ENCODE measurements at places on chromosomes 3 and 15. TPM values are rescaled to one million over a fixed set of nuclear protein-coding genes. Genes with fewer than 3 reads are reported as not detected.

DNA sequence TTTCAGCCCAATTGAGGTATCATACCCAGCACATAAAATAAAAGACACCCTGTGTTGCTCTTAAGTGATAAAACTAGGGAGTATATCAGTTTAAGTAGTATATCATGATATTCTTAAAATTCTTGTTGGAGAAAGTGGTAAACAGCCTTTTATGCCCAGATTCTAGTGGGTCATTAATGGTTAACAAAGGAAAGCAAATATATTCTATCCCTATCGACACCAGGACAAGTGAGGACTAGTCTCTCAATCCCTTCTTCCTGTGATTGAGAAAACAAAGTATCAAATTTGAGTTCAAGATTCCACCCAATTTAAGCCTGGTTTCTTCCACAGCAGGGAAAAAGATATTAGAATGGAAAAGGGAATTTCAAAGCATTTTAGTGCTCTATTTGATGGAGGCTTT lies 142.4 kb upstream of the IL12A start:
- peaks cover 48% of the 10 kb centered on the region for H3K27me3 ChIP-seq
- H3K4me1 ChIP-seq = peaks cover 6% of the 10 kb centered on the region
- H3K4me3 ChIP-seq = no peak overlapping the region
- H3K27ac ChIP-seq = no peak overlapping the region

CYP1A2 gene
- not detected for total RNA-seq

- no peaks in the 10 kb centered on the region for H3K36me3 ChIP-seq
- H3K4me1 ChIP-seq = no peaks in the 10 kb centered on the region
- H3K27me3 ChIP-seq = no peaks in the 10 kb centered on the region
- no peak overlapping the region for H3K4me3 ChIP-seq
- no peak for DNase-seq
Measured at GRCh38 chr15:62927196-62927595, 115.4 kb upstream of the TPM1 start.

- no peak overlapping the region for H3K4me3 ChIP-seq
- no peaks in the 10 kb centered on the region for H3K27me3 ChIP-seq
- H3K36me3 ChIP-seq = no peaks in the 10 kb centered on the region
Measured at GRCh38 chr3:22928216-22929110, 274.7 kb upstream of the UBE2E2 start.

- peaks cover 13% of the 10 kb centered on the region for H3K36me3 ChIP-seq
- H3K27ac ChIP-seq = no peak overlapping the region
- no peak overlapping the region for H3K4me3 ChIP-seq
- no peaks in the 10 kb centered on the region for H3K27me3 ChIP-seq
Measured at GRCh38 chr3:130979117-130979516, 47.5 kb downstream of the ASTE1 start.

- H3K27me3 ChIP-seq = no peaks in the 10 kb centered on the region
- no peak overlapping the region for H3K27ac ChIP-seq
- peaks cover 19% of the 10 kb centered on the region for H3K4me1 ChIP-seq
- H3K36me3 ChIP-seq = no peaks in the 10 kb centered on the region
Measured at GRCh38 chr3:71299160-71299559, 284.4 kb downstream of the FOXP1 start.

DNA sequence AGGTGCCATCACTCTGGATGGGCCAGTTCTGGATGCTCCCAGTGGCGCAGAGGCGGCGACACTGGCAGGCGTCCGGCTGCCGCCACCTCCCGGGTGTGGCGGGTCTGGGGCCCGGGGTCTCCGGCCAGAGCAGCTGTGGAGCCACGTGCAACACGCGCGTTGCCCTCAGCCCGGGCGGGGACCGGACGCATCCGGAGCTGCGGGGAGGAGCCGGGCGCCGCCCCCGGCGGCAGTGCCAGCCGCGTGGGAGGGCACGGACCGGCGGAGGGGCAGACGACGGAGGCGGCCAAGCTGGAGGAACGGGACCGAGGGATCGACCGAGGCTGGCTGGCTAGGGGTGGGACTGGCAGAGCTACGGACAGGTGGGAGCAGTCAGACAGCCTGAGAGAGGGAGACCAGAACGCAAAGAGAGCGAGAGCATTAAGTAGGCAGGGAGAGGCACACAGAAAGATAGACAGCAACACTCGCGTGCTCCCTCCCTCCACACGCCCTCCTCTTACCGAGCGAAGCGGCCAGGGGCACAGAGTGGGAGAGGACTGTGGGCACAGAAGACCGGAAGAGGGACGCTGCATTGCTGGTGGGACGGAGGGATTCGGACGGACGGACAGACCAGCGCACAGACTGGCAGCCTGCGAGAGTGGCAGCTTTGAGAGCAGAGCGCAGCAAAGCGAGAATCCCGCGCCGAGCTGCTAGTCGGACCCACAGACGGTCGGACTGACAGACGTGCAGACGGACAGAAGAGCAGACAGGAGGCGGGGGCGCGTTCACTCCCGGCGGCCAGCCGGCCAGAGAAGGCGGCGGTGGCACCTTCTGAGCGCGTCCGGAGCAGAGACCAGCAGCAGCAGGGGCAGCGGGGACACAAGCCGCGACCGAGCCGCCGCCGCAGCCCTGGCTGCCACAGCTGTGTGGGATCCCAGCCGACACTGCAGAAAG lies at the start of gene ARPP21:
Gene ARPP21, plus strand, starts transcription at position 272 of the 933 bp plus-strand sequence. CDS start 42,227 bp downstream, outside the sequence.
- no peak within 1 kb of the TSS for H3K27ac ChIP-seq
- peaks cover 2% of the 10 kb centered on the region for H3K27me3 ChIP-seq
- peak; percentile 36 for DNase-seq

GRCh38 chr3:170055209-170055608 lies 17.4 kb downstream of the GPR160 start:
- no peak overlapping the region for H3K4me3 ChIP-seq
- DNase-seq = no peak
- no peaks in the 10 kb centered on the region for H3K27me3 ChIP-seq
- H3K4me1 ChIP-seq = no peaks in the 10 kb centered on the region
- H3K36me3 ChIP-seq = no peaks in the 10 kb centered on the region

TRPM1 gene
- not detected for total RNA-seq

ADAMTSL3 gene
- total RNA-seq = 58.2 TPM

GRCh38 chr15:77819851-77820728 lies 187.4 kb upstream of the LINGO1 start:
- peaks cover 18% of the 10 kb centered on the region for H3K27me3 ChIP-seq
- peaks cover 6% of the 10 kb centered on the region for H3K4me1 ChIP-seq
- no peaks in the 10 kb centered on the region for H3K36me3 ChIP-seq
- no peak overlapping the region for H3K4me3 ChIP-seq
- DNase-seq = no peak

TTLL13 gene
- 0.34 TPM for total RNA-seq

FAM174B gene
- total RNA-seq = 59.6 TPM

- H3K36me3 ChIP-seq = peaks cover 16% of the 10 kb centered on the region
- H3K4me1 ChIP-seq = peaks cover 4% of the 10 kb centered on the region
- no peak overlapping the region for H3K27ac ChIP-seq
- no peak for DNase-seq
- H3K4me3 ChIP-seq = no peak overlapping the region
Measured at GRCh38 chr3:51997935-51998596, 2.4 kb upstream of the RPL29 start.

GRCh38 chr3:43349716-43350115 lies 63.4 kb downstream of the SNRK start:
- H3K27me3 ChIP-seq = no peaks in the 10 kb centered on the region
- no peak overlapping the region for H3K27ac ChIP-seq
- no peaks in the 10 kb centered on the region for H3K4me1 ChIP-seq
- DNase-seq = no peak
- H3K36me3 ChIP-seq = peaks cover 20% of the 10 kb centered on the region
- H3K4me3 ChIP-seq = no peak overlapping the region

GRCh38 chr3:85182975-85183752 lies 224.4 kb downstream of the CADM2 start:
- no peaks in the 10 kb centered on the region for H3K36me3 ChIP-seq
- H3K27me3 ChIP-seq = no peaks in the 10 kb centered on the region
- no peak for DNase-seq
- no peaks in the 10 kb centered on the region for H3K4me1 ChIP-seq

DNA sequence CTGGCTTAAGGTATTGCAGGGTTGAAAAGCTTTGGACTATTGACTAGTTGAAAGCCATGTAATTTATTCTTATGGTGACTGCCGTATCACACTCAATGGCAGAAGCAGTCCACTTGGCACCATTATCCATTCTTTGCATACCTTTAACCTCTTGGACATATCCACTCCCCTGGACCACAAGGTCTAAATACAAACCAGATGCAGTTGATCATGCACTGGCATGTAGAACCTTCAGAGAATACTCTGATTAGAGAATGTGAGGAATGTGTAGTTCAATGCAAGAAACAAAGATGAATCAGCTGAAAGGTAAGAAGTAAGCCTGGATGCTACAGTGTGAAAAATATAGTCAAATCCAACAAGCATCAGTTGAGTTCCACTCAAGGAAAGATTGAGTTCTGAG lies 93.1 kb downstream of the FRMD5 start:
- no peaks in the 10 kb centered on the region for H3K27me3 ChIP-seq
- H3K36me3 ChIP-seq = no peaks in the 10 kb centered on the region
- no peak overlapping the region for H3K4me3 ChIP-seq
- DNase-seq = no peak

IGSF11 gene
- total RNA-seq = 0.94 TPM

CLDN11 gene
- 6.0 TPM for total RNA-seq

DNA sequence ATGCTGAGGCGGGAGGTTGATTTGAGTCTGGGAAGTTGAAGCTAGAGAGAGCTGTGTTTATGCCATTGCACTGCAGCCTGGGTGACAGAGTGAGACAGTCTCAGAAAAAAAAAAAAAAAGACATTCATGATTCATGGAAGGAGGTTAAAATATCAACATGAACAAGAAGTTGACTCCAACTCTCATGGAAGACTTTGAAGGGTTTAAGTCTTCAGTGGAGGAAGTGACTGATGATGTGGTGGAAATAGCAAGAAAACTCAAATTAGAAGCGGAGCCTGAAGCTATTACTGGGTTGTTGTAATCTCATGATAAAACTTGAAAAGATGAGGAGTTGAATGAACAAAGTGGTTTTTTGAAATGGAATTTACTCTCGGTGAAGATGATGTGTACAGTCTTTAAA lies 491.8 kb downstream of the SQOR start:
- no peaks in the 10 kb centered on the region for H3K36me3 ChIP-seq
- no peak for DNase-seq
- H3K4me1 ChIP-seq = no peaks in the 10 kb centered on the region

DNA sequence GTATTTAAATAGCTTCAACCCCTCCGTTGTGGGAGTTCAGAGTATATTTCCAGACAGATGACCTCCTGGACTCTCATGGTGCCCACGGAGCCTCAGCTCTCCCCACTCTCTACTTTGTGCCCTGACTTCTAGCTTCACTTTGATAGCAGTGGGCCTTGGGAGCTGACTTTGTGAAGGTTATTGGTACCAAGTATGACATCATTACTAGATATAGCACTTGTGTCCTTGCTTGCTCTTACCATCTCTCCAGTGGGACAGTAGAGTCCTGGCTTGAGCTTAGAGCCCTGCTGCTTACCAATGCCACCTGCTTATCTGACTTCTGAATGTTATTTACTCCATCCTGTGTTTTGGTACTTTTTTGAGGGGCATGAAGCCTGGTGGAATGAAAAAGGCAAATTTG lies 53.4 kb downstream of the PPM1L start:
- H3K27ac ChIP-seq = peak overlapping the region; percentile 80
- H3K27me3 ChIP-seq = no peaks in the 10 kb centered on the region
- DNase-seq = no peak

CCR9 gene
- not detected for total RNA-seq

DNA sequence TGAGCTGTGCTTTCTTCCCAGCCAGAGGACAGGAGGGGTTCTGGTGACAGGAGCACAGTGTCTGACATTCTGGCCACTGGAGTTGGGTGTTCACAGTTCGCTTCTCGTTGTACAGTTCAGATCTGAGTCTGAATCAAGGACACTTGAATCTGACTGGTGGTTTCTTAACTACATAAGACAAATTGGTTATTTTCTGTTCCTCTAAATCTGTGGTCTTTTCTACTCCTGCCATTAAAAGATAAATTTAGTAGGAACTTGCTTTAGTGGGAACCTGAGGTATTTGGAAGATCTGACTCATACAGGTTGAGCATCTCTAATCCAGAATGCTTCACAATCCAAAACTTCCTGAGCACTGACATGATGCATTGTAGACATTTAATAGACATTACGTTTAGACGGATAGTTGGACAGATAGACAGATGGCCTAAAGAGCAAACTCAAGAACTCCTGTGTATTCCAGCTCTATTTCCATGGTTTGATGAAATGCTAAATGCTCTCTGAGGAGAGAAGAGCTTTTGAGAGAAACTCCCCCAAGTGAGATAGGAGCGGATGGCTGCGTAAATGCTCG lies 71.0 kb downstream of the CCK start:
- no peak overlapping the region for H3K4me3 ChIP-seq
- peaks cover 14% of the 10 kb centered on the region for H3K36me3 ChIP-seq
- H3K4me1 ChIP-seq = peaks cover 1% of the 10 kb centered on the region
- H3K27me3 ChIP-seq = no peaks in the 10 kb centered on the region

DNA sequence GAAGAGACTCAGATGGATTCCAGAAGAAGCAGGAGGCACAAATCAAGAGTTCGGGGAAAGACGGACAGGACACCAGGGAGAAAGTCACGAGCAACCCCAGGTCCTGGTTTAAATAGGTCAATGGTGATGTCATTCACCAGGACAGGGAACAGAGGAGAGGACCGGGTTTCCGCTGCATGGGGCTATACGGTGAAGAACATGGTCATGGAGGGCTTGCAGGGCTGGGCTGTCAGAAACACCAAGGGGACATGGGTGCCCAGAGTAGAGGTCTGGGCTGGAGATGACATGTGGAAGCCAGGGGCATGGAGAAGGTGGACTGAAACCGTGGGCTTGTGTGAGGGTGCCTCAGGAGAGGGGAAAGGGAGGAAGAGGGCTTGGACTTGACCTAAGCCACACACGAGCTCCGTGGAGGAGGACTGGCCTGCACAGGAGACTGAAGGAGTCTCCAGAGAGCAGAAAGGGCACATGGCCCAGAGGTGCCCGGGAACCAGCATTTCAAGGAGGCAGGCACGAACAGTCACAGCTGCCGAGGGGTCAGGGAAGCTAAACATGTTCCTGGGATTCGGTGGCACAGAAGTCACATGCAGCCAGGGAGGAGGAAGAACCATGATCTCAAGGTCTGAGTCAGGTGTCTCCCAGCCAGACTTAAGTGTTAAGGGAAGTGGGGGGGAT lies 54.2 kb upstream of the RPL32 start:
- H3K4me1 ChIP-seq = peaks cover 20% of the 10 kb centered on the region
- no peak overlapping the region for H3K27ac ChIP-seq
- H3K27me3 ChIP-seq = no peaks in the 10 kb centered on the region
- H3K4me3 ChIP-seq = no peak overlapping the region
- H3K36me3 ChIP-seq = peaks cover 17% of the 10 kb centered on the region
- no peak for DNase-seq

GRCh38 chr3:55183201-55183600 lies 255.3 kb upstream of the LRTM1 start:
- H3K27ac ChIP-seq = no peak overlapping the region
- H3K27me3 ChIP-seq = no peaks in the 10 kb centered on the region
- no peaks in the 10 kb centered on the region for H3K36me3 ChIP-seq
- no peak overlapping the region for H3K4me3 ChIP-seq
- no peak for DNase-seq
- H3K4me1 ChIP-seq = no peaks in the 10 kb centered on the region

- H3K4me1 ChIP-seq = peaks cover 55% of the 10 kb centered on the region
- peak overlapping the region; percentile 95 for H3K27ac ChIP-seq
- peak; percentile 73 for DNase-seq
- no peak overlapping the region for H3K4me3 ChIP-seq
Measured at GRCh38 chr3:39146611-39147591, 6.5 kb downstream of the CSRNP1 start.
